ENCODE measurements at places on chromosomes 1 and 21.

DNA sequence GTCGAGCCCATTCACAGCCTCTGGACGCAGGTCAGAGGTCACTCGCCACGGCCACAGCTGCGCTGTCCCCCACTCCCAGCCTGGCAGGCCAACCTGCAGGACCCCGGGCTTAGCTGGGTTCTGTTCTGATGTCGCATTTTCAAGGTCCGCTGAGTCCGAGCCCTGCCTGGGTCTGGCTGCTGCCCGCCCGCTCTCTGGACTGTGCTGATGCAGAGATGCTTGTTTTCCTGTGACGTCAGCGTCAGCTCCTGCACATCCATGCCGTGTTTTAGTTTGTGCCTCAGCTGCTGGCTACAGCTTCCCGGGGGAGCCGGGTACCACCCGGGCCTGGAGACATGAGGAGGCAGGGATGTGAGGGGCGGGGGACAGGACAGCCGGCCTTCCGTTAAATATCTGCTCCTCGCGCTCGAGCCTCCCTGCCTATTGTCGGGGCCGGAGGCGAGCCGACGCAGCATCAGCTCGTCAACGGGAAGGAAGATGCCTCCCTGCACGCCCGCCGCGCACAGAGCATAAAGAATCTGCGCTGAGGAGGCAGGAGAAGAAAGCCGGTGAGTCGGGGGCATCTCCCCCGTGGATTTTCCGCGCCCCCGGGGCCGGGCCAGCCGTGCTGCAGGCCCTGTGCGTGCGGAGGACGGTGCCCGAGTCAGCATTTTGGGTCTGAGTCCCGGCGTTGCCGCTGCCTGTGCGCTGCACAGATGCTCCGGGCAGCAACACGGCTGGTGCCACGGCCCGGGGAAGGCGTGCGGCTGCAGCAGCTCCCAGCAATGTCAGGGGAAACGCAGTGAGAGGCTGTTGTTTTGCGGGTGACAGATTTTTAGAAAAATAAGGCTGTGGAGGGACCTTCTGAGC lies 23.4 kb downstream of the PRKCZ start:
- DNase-seq = no peak

DNA sequence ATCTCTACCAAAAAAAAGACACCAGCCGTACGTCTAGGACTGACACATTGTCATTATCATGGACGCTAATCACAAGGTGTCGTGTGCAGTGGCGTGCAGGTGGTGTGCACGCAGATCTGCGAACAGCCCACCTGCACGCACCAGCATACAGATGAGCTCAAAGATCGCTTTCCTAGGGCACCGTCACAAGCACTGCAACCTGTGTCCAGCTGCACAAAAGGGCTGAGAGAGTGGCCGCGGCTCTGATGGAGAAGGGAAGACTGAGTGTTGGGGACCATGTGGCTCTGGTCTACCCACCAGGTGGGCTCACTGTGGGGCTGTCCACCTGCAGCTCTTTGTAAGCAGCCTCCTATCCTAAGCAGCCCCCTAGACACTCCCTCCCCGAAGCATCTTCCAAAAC lies 50.9 kb downstream of the S100B start:
- no peak for DNase-seq

GRCh38 chr1:60959701-60960100 lies 122.7 kb upstream of the NFIA start:
- no peak for DNase-seq

DNA sequence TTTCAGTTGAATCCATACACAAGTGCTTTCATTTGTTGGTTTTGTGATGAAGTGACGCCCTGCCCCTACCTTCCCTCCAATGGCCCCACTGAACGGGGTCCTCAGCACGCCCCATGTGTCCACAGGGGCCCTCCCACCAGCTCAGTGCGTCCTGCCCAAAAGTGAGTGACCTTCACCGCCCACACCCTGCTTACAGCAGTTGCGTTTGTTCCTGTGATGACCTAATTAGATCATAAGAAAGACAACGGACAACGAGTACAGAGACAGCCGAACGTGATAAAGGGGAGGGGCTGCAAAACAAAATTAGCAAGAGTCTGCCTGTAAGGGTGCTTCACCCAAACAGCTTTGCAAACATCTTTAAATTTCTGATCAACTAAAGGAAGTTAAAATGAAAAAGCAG lies 38.2 kb upstream of the RIPK4 start:
- no peak for DNase-seq

DNA sequence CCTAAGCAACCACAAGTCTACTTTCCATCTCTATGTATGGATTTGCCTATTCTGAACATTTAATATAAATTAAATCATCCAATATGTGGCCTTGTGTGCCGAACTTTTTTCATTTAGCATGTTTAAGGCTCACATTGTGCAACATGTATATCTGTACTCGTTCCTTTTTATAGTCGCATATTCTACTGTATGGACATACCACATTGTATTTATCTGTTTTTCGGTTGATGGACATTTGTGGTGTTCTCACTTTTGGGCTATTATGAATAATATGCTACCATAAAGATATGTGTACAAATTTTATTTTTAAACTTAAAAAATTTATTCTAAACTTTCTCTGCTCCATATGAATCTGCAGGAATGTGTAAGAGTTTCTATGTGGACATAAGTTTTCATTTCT lies 13.0 kb downstream of the ZYG11A start:
- DNase-seq = no peak

DNA sequence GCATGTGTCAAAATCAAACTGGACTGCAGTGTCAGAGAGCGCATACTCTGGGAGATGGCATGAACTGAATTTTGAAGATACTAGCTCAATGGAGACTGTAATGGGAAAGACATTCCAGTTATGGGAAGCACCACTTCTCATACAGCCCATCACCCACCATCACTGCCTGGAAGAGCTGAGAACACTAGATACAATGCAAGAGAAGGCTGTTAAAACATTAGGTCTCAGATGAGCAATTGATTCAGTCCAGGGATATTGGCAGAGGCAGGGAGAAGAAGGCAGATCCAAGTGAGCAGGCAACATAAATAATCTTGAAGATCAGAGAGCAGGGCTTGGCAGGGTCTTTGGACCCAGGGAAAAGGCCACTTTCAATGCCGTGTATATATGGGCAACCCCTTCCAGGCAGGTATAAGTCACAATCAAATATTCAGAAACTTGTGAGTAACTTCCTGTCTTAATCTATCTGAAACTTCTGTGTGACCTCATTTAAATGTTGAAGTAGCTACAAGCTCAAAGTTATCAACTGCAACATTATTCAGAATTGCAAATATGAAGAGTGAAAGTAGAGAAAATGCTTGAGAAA lies 290.3 kb upstream of the SGIP1 start:
- no peak for DNase-seq
